Stimulated activated CD8-positive, alpha-beta memory T cell treated with anti-CD3 and anti-CD28 coated beads, Interleukin-4, amount 100 ng/mL, for 4 hours (primary cell): ENCODE measurements at places on chromosomes 12 and 14.

DNA sequence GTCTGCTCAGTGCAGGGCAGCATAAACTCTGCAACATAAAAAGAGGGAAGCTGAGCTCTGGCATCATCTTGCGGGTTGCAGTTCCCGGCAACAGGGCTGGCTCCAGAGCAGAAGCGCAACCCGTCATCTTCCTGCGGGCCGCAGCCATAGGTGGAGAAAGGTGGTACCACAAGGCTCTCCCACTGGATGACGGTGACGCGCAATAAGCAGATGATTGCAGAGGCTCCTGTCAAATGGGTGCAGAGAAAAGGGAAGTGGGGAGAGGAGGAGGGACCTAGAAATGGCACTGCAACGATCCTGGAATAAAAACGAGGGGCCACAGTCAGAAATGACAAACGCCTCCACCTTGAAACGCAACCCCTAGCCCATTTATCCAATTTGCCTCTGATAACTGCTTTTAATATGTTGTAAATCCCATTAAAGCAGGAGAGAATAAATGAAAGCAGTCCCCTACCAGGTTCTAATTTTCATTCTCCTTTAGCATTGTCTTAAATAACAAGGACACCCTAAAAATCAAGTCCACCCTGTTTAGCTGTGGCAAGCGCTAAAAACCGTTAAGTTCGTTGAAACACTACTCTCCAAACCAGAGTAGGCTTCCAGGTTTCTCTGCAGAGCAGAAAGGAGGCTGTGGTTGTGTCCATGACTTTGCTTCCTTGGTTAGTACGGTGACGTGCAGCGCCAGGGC lies 30.9 kb upstream of the TUBA1C start:
- no peak for DNase-seq

DNA sequence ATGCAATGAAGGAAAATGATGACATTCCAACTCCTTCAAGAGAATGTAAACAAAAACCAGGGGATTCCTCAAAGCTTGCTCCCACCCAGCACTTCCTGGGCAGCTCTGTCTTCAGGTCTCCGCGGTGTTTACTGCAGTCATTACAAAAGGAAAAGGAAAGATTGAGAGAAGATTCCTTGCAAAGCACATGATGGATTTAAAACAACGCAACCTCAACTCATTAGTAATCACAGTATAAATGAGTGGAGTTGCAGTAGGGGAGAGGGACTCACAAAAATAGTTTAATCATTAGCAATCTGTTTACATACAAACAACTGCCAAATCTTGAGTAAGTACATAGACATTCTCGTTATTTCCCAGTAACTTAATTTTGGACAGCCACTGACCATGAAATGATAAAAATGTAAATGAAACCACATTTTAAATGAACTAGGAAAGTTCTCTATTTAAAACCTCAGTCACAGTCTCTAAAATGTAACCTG lies 49.7 kb upstream of the OVCH1 start:
- DNase-seq, result no peak

DNA sequence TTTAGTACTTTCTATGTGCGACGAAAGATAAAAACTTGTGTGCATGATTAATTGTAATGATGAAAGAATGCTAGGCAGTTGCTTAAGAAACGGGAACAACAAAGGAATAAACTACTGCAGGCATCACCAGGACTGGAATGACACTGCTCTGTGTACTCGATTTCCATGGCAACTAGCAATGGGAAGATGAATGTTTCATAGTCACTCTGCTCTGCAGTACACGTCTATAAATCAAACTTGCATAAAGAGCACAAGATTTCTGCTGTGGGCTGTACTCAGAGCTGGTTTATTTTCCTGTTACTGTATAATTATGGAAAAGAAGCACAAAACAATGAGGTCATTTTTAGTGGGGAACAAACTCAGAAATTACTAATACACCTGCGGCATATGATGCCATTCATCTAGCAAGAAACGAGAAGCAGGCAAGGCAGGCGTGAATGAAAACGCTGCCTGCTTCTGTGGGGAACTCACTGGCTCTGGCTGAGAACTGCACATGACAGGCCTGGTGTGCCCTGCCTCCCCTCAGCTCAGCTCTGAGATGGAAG lies 41.8 kb downstream of the EFCAB11 start:
- no peak for DNase-seq

DNA sequence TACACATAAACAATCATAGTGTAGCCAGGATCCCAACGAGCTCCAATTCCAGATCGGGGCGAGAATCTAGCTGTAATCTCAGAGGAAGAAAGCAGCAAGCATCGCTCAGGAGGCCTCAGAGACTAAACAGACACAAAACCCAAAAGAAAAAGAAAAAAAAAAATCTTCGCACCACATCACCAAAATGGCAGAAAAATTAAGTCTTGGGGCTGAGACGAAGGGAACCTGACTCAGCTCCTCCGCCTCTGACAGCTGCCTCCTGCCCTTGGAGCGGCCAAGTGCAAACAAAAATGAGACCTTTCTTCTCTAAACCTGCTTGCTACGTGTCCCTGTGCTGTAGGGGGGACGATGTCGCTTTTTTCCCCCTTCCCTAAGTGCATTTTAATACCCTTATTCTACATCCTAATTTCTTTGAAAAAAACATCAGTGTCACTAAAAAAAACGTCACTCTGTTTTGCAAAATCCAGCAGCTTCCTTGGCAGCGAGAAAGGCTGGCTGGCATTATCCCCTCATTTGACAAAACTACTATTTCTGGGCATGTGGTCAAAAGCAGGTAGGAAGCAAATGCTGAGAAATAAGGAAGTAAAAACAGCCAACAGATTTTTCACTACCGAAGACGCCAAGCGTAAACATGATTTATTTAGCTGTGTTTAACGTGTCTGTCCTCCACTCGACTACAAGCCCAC lies 30.5 kb downstream of the BCL11B start:
- no peak for DNase-seq

- DNase-seq, result no peak
These were observed 197.0 kb downstream of the ETNK1 start for GRCh38 chr12:22821985-22822384.

DNA sequence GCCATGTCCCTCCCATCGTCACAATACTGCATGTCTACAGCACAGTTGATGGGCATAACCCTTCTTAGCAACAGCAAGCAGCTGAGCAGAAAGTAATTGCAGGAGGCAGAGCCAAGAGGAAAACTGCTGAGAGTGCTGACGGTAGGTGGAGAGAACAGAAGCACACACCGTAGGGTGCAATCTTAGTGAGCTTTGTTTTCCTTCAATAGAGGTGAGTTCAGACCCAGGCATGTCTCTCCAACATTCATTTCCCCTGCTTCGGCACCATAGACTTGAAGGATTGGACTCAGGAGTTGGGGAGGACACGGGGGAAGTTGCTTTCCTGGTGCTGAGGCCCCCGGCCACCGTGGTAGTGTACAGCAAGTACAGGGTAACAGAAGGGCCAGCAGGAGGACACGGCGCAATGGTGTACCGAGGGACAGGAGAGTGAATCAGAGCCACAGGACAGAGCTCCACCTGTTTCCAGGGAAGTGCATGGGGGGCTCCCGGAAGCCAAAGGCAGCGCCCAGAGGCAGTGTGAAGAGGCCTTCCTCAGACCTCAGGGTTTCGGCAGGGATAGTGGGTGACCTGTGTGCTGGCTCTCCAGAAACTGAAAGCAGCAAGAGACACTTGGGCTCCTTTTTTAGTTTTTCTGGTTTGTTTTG lies 36.3 kb upstream of the SINHCAF start:
- DNase-seq, result no peak

DNA sequence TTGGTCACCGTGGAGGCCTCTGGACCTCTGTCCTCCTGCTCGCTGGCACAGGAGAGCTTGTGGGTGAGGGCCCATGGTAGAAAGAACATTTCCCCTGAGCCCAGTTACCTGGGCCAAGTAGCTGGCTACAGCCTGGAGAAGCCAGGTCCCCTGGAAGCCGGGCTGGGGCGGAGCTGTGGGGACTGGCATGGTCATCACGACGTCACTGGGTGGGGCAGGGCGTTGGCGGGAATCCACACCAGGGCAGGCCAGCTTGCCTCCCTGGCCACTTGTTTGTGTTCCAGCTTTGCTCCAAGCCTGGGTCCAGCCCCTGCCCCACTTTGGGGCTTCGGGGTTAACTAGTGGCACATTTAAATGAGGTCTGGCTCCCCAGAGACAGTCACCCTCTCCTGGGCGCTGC lies 35.0 kb upstream of the SLC24A4 start:
- DNase-seq, result no peak

GRCh38 chr12:29759950-29760349 lies 23.8 kb downstream of the TMTC1 start:
- no peak for DNase-seq

DNA sequence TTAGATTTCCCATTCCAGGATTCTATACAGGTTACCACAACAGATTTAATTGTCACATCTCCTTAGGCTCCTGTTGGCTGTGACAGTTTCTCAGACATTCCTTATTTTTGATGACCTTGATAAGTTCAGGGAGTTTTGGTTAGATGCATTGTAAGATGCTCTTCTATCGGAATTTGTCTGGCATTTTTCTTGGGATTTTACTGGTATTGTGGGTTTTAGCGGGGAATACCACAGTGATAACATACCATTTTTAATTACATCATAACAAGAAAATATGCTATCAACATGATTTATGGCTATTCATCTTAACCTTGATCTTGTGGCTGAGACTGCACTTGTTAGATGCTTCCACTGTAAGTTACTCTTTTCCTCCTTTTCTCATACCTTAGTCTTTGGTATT lies 217.5 kb upstream of the PPFIA2 start:
- DNase-seq, result no peak

- no peak for DNase-seq
These were observed 164.9 kb downstream of the NAV3 start for GRCh38 chr12:77995436-77996167.

DNA sequence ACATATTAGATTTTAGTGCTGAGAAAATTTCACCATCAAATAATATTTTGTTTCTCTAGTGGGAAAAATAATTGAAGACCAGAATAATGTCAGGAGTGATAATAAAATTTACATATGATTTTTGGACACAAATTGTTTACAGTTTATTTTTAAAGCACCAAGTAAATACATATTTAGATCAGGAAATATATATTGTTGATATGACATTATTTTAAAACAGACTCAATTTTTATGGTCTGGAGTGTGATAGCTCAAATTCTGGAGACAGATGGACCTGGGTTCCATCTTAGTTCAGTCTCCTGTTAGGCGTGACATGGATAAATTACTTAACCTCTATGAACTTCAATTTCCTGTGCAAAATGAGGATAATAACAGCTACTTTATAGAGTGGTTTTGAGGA lies 135.4 kb downstream of the TPH2 start:
- no peak for DNase-seq

DNA sequence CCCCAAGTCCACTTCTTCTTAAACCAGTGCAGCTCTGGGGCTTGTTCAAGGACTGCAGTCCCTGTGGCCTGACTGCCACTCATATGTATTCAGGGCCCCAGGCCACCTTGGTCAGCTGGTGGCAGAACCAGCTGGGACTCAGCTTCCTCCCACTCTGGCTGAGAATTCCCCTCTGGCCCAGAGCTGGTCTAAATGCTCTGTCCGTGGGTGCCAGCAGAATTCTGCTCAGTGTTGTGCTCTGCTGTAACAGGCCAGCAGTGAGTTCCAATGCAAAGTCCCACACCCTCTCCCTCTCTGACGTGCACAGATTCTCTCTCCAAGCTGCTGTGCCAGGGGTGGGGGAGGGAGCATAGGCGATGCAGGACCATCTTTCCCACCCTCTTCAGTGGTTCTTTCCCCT lies 210.4 kb upstream of the RGS6 start:
- no peak for DNase-seq

- no peak for DNase-seq
These were observed 1.4 kb downstream of the SERPINA11 start for GRCh38 chr14:94451091-94451771.

- DNase-seq, result no peak
These were observed 6.5 kb downstream of the RNASE7 start for GRCh38 chr14:21048638-21049037.

DNA sequence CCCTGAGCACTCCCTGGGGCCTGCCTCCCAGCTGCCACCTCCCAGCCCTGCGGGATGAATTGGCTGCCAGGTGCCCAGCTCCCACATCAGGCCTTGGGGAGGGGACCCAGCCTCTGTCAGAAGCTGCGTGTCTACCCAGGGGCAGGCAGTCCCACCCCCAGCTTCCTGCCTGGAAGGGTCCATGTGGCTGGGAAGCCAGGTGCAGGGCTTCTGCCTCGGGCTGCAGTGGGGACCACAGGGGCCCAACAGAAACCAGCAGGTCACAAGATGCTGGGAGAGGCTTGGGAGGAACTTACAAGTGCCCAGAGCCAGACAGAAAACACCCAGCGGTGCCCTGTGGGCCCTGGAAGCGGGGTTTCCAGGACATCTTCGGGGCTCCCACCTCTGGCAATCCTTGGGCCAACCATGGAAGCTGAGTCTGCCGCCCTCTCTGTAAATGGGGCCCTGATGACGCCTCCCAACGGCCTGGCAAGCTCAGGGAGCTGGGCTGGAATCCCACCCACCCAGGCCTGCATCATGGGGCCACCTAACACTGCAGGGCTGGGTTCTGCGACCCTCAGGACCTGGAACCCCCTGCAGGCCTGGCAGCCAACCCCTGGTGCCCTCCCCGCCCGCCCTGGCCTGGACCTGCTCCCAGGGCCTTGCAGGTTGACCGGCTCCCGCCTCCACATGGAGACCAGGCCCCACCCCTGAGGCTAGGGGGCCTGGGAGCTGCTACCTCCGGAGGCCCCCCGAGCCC lies 36.6 kb downstream of the CCNK start:
- DNase-seq, result no peak

- no peak for DNase-seq
These were observed 40.8 kb downstream of the PRPF40B start for GRCh38 chr12:49664167-49664566.

DNA sequence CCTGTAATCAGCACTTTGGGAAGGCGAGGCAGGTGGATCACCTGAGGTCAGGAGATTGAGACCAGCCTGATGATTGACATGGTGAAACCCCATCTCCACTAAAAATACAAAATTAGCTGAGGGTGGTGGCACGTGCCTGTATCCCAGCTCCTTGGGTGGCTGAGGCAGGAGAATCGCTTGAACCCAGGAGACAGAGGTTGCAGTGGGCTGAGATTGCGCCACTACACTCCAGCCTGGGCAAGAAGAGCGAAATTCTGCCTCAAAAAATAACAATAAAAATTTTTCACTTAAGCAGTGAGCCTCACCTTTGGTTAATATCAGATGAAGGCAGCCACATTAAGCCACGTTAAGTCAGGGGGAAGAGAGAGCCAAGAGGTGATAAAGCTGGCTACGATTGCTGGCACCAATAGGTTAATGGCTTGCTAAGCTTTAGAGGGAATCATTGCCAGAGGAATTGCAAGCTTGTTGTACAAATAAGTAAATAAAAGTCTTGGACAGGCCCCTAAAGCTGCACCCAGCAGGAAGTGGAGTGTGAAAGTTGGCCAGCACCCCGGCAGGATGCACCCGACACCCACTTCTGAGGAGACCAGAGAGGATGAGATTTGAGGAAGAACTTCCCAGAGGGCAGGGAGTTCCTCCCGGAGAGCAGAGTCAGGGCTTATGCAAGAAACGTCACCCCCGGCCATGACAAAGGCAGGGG lies 41.3 kb upstream of the TESC start:
- no peak for DNase-seq

GRCh38 chr14:94773061-94773648 lies 3.2 kb upstream of the GSC start:
- DNase-seq, result no peak
